ENCODE measurements at places on chromosomes 4 and X.

DNA sequence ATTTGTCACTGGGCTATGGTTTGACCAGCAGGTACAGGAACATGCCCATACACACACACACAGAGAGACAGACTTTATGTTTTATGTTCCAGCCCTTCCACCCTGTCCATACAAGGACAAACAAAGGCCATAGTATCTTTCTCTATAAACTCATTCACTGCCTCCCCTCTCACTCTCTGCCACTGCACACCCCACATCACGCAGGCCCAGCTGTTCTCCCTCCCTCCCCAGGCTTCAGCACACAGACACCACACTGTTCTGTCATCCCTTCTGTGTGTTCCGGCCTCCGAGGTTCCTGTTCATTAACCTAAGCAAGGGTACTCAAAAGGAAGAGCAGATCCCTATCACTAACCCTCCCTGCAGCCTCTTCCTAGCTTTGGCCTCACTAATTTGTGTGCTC, 17.8 kb downstream of the LAS1L start:
- no peak for DNase-seq

GRCh38 chrX:7264399-7264798, 116.4 kb upstream of the PUDP start:
- no peak for DNase-seq

DNA sequence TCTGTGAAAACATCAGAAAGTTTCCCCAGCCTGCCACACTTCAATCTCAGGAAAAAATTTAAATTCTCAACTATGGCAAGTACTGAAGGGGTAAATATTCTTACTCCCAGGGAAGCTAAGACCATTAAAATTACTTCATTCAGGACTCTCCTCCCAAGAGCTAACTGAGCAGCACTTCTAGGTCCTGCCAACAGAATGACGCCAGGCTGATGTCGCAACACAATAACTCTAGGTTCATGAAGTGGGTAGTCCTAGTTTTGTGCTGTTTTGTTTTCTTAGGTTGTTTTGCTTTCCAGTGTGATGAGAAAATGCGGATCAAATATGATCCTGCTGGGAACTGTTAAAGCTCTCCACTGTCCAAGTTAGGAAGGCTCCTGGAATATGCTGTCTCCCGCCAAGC, 180.0 kb downstream of the NKX6-1 start:
- DNase-seq = no peak

DNA sequence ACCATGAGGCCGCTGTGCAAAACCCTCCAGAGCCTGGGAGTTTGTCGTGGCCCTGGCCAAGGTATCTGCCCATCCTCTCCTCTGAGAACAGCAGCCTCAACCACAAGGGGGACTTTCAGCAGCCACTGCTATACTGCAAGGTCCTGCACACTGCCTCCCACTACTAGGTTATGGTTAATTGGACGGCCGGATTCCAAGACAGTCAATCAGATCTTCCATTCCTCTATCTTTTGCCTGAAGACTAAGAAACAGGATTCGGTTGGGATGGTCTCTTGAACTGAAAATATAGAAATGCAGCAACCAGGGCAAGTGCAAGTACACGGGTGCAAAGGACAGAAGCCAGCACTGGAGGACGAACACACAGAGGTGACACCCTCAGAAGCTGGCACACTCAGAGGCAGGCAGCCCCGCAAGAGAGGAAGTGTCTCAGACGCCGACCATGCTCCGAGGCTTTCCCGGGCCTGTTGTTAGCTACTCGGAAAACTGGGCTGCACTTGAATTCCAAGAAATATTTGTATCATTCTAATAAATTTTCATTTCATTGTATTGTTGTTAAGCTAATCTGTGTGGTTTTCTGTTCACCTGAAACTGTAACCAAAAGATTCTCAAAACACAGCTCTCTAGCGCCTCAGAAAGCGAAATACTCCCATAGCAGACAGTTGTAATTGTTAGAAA, 63.3 kb downstream of the AFAP1 start:
- DNase-seq = peak; percentile 38

- no peak for DNase-seq
These were observed 294.1 kb downstream of the GBA3 start for GRCh38 chr4:22986881-22987280.

- DNase-seq = no peak
These were observed 52.2 kb downstream of the EFNB1 start for GRCh38 chrX:68880846-68881552.

GRCh38 chr4:40992472-40993295, 221.7 kb downstream of the APBB2 start:
- no peak for DNase-seq

GRCh38 chrX:30713061-30713525, 59.9 kb downstream of the GK start:
- peak; percentile 56 for DNase-seq

DNA sequence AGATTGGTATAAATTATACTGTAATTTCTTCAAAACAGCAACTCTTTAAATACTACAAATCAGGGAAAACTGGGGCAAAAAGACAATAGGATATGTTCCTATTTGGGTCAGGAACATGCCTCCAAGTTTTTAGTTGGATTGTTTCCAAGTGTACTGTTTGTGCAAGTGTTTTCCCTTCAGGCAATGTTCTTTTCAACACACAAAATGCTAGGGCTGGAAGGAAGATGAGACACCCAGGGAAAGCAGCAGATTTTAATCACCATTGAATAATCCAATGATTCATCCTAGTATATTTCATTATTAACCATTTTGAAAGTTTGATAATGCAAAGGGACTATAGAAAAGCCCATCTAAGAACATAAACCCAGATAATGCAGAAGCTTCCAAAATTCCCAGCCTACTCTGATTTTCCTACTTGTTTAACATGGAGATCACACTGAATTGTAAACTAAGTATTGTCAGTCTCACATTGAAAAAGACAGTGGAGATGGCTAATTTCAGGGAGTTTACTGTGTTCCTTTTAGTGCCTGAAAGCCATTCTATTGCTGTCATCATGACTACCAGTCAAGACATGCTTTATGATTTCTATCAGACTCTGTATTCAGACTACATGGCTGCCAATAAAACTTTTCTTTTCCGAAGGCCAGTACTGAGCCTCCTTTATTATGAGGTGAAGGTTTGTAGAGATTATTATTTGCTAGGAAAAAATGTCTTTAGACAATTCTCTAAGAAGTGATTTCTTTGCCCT, 38.6 kb downstream of the COL4A6 start:
- no peak for DNase-seq

DNA sequence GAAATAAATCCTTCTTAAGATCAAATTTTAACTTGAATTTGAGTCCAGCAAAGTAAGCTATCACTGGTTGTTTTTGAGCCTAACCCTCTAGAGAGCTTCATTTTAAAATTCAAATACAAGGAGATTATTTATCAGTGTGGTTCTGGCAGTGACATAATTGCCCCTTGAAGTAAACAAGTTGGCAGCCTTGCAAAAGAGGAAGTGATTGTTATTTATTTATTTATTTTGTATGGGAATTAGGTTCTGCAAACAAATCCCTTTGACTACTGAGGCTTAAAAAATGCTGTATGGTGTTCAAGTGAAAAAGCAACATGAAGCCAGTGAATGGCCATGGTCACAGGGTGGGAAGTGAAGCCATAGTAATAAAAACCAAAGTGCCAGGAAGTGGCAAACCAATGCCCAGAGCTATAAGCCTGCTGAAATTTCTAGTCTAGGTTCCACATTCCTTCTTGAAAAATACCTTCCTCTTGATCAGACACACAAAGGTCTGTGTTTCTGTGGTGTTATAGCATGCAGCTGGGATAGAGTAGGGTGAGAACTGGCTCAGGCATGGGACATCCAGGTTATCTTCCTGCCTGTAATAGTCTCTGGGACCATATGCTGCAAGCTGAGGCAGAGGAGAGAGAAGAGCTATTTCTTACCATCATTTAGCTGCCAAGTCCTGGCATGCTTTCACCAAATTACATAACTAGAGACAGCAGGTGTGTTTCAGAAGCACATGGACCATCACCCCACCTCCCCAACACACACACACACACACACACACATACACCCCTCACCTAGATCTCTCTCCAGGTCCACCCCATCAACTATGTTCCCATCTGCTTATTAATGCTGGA, 47.1 kb upstream of the TSPAN7 start:
- no peak for DNase-seq

- peak; percentile 17 for DNase-seq
These were observed 2.1 kb downstream of the GEMIN8 start for GRCh38 chrX:14027511-14028019.

- no peak for DNase-seq
These were observed 8.3 kb downstream of the BMP3 start for GRCh38 chr4:81038636-81039350.

GRCh38 chr4:128776794-128777216, 32.7 kb upstream of the JADE1 start:
- DNase-seq = no peak

DNA sequence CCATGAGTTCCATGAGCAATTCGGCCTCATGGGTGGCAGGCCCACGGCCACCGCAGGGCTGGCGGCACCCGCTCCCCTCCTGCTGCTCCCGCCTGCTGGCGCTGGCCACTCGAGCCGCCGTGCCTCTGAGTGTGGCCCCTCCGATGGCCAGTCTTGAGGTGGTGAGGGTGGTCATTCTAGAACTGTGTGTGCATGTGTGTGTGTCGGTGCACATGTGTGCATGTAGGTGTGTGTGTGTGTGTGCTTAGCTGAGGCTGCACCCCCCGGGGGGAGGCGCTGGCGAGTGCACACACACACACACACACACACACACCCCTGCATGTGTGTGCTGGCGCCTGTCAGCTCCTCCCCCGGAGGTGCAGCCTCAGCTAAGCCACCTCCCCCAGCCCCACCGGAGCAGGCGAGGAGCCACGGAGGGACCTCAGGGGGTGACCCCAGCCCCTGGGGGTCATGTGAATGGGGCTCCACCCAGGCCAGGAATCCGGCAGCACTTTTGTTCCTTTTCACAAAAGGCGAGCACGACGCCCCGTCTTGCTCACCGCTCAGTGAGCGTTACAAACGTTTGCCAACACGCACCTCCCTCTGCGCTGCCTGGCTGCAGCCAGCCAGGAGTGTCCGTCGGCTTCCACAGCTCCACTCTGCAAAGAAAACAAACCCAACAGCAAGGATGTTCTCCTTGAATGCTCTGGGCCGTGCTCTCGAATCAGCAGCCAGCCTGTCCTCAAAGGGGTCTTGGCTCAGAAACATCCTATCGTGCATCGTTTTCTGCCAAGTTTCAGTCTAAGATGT, 29.9 kb downstream of the FGFRL1 start:
- no peak for DNase-seq

- DNase-seq = no peak
These were observed 112.7 kb downstream of the ASMT start for GRCh38 chrX:1727531-1728027.

DNA sequence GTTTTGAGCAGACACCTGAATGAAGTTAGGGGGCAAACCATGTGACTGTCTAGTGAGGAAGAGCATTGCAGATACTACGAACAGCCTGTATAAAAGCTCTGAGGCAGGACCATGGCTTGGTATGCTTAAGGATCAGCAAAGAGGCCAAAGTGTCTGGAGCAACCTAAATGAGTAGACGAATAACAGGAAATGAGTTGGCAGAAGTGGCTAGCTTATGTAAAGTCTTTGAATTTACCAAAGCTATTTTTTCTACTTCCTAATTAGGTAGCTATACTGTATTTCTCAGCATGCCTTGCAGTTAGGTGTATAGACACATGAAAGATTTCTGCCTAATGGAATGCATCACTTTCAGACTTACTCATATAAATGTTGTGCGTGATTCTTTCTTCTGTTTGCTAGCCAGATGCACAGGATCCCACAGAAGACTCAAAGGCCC, 9.3 kb upstream of the GPRIN3 start:
- DNase-seq = peak; percentile 66

GRCh38 chrX:51151734-51152133, 180.9 kb upstream of the NUDT10 start:
- DNase-seq = no peak

DNA sequence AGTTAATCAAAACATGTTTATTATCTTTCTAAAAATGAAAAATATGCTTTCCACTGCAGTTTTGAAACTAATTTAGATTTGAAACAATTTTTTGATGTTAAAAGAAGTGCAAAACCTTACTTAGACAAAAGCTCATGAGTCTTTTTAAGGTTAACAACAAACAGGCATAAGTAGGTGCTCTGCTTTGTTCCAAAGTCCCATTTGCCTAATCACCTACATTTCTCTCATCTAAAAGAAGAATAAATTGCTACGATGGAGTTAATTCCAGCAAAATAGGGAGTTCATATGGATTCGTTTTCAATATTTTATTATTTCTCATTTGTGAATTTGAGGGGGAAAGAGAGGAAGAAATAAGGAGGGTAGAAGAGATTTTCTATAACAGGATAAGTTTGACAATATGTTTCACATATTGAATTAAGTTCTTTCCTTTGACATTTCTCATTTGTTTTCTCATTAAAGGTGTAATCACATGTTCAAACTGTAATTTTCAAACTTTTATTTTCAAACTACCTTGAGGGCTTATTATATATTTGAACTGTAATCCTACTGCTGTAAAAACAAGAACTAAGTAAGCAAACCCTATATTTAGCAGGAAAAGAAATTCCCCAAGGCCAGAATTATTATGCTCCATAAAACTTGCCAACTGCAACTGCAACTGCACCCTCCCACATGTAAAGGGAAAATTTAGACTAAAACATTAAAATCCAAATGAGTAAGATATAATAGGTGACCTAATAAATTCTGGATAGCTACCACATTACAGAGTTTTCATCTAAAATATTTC, 9.6 kb upstream of the SLC39A8 start:
- no peak for DNase-seq

DNA sequence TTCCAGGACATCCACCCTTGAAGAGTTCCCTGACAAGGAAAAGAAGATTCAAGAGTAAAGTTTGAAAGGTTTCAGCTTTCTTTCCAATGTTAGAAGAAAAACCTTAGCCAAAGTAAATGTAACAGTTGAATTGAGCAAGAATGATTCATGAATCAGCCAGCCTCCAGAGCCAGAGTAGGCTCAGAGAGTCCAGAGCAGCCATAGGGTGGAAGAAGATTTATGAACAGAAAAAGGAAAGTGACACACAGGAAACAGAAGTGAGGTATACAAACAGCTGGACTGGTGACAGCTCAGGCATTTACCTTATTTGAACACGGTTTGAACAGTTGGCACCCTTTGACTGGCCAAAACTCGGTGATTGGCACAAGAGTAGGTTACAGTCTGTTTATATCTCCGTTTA, 63.2 kb downstream of the QDPR start:
- DNase-seq = no peak

DNA sequence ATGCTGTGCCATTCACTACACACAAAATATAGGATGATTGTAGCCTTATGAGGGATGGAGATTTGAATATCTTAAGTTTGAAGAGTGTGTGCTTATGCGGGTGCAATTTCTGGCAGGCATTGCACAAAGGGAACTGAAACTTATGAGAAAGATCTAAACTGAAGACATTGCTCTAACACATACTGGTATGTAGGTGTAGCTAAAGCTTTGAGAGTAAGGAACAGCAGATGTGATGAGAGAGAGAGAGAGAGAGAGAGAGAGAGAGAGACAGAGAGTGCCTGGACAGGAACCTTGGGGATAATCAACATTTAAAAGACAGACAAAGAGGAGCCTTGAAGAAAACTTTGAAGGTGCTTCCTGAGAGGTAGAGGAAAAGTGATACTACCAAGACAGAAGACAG, 379.7 kb downstream of the SPRY1 start:
- no peak for DNase-seq

- DNase-seq = no peak
These were observed 3.3 kb downstream of the TRIM2 start for GRCh38 chr4:153207567-153207966.

GRCh38 chrX:39957816-39958566, 139.8 kb downstream of the BCOR start:
- no peak for DNase-seq

Data from CD4-positive, alpha-beta T cell treated with Interleukin-21 for 1 hour (primary cell).